NCI-H524 (cell line): ENCODE measurements at places on chromosomes 16 and 17.

DNA sequence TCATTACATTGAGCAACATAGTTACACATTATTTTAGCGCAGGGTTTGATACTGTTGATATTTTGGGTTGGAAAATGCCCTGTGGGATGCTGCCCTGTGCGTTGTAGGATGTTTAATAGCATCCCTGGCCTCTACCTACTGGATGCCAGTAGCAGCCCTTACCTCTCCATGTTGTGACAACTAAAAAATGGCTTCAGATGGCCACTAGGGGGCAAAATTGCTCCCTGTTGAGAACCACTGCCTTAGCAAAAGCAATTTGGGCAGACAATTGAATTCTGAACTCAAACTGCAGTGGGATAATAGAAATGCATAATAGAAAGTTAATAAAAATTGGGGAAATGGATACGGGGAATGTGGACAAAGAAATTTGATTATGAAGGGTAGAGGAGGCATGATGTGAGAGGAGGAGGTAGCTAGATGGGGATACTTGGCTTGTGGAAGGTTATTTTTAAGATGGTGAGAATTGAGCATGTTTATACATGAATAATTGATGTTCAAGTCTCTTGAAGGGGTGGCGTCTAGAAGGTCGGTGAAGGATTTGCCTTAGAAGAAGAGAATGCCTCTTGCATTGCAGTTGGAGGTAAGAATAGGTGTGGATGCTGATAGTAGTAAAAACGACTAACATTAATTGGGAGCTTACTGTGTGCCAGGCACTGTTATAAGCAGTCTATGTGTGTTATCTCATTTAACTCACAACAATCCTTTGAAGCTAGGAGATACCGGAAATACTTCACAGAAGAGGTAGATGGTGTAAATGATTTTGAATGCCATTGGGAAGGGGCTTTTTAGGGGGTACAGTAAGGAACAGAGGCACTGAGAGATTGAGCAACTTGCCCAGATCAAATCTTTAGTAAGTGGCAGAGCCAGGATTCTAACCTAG is 19.0 kb downstream of the HEATR9 start:
- DNase-seq = peak; percentile 27

GRCh38 chr17:21345236-21345635 is 30.9 kb upstream of the KCNJ12 start:
- no peak for DNase-seq

DNA sequence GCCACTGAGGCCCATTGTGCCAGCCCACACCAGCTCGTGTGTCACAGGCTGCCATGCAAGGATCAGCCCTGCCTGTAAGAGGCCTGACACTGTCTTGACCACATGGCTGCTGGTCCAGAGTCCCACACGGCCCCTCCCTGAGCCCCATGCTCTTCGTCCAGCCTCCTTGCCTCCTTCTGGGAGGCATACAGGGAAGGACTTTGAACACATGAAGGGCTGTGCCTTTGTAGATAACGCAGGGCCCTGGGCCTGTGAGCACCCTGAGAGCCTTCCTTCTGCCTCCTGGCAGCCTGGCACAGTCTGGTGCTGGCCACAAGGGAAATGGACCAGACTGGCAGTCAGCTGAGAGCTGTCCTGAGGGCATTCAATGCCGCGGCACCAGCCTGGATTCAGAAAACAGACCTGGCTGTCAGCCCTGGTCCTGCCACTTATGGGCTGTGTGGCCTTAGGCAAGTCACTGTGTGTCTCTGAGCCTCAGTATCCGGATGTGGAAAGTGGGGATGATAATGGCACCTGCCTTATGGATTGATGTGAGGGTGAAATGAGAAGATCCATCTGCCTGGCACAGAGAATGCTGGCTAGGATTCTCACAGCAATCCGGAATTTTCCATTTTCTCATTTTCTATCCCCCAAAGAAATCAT is 19.2 kb upstream of the SPNS2 start:
- no peak for DNase-seq

GRCh38 chr17:79531191-79532095 is 79.4 kb downstream of the RBFOX3 start:
- no peak for DNase-seq

GRCh38 chr16:71610447-71610846 is 15.5 kb upstream of the MARVELD3 start:
- DNase-seq = no peak

GRCh38 chr17:27766438-27766837 is 33.9 kb downstream of the NOS2 start:
- no peak for DNase-seq

DNA sequence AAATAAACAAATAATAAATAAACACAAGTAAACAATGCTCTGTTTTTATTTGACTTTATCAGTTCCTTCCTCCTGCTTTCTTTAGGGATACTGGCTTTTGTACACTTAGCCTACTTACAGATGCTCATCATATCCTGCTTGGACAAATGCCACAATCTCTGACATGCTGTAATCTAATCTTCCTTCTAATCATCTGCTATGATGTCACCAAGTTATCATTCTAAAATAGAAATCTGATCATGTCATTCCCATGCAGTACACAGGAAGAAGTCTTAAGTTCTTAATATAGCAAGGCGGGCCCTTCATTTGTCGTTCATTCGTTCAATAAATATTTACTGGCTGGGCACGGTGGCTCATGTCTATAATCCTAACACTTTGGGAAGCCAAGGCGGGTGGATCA is 9.1 kb upstream of the UBB start:
- no peak for DNase-seq

- peak; percentile 11 for DNase-seq
Measured at GRCh38 chr16:66562409-66562808, 3.8 kb upstream of the CMTM1 start.

GRCh38 chr17:27269201-27269600 is 24.7 kb upstream of the WSB1 start:
- no peak for DNase-seq

GRCh38 chr16:12584488-12585233 is 219.0 kb downstream of the CPPED1 start:
- DNase-seq = no peak

DNA sequence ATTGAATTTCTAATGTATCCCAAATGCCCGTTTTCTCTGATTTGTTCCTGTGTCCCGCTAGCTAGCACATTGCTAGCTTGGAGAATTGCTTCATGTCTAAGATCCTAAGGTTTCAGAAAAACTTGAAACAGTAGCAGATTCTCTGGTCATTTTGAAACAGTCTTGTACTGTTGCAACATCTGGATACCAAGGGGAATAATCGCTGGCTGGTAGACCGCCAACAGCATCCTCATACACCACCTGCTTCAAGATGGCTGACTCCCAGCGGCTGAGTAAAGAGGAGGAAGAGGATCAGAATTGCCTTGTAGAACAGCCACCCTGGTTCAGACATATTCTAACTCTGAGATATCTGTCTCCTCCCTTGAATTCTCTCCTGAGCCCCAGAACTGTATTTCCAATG is 226.7 kb upstream of the ELAC2 start:
- DNase-seq = no peak

- DNase-seq = no peak
Measured at GRCh38 chr16:89572073-89572484, 3.5 kb upstream of the CPNE7 start.

DNA sequence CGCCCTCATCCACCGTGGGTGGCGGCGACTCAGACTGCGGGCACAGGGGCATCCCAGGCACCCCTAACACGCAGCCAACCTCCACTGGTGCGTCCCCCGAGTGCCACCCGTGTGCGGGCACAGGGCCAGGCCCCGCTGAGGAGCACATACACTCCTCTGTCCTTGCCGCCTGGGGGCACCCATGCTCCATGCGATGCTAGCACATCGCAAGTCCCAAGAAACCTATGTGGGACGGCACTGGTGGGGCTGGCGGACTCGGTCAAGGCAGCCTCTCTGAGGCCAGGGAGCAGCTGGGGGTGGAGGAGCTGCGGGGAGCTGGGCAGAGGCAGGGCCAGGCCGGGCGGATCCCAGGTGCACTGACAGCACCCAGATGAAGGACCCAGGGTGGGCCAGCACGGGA is 4.0 kb downstream of the ZNF598 start:
- DNase-seq = no peak

DNA sequence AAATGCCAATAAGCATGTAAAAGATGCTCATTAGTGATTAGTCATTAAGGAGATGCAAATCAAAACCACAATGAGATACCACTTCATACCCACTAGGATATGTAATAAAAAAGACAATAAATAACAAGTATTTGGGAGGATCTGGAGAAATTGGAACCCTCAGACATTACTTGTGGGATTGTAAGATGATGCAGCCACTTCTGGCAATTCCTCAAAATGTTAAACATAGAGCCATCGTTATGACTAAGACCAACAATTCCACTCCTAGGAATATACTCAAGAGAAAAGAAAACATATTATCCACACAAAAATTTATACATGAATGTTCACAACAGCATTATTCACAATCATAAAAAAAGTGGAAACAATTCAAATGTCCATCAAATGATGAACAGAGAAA is 336.2 kb upstream of the PMFBP1 start:
- DNase-seq = no peak

DNA sequence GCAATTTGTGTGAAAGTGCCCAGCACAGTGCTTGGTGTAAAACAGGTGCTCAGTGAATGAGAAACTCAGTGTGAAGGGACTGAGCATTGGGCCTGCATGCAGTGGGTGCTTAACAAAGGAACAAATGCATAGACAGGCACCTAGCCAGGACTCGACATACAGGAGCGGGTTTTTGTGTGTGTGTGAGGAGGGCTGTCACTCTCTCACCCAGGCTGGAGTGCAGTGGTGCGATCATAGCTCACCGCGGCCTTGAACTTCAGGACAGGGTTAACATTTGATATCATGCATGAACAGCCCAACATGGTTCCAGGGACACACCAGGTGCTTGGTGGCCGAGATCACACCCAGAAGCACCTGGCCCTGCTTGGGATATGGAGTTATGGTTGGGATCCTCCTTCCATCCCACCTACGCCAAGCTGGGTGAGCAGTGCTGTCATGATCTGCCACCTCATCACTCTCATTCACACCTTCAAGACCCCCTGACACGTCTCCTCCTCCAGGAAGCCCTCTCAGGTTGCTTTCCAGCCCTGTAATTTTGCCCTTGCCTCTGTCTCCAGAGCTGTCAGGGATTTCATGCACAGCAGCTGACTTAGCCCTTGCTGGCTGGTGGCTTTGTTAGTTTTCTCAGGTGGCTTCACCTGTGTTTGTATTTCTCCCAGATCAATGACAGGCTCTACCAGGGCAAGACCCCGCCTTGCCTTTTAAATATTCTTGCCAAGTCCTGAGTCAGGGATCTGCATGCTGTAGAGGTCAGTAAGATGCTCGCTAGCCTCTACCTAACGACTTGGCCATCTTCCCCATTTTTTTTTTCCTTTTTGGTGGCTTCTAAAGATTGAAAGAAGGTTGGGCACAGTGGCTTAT is 66.4 kb downstream of the OR1D5 start:
- no peak for DNase-seq

- DNase-seq = peak; percentile 14
Measured at GRCh38 chr17:44758414-44759085, at the start of gene ADAM11. Gene ADAM11, plus strand, starts transcription at chr17:44758988. Its CDS starts 212 bp downstream, at chr17:44759200.

DNA sequence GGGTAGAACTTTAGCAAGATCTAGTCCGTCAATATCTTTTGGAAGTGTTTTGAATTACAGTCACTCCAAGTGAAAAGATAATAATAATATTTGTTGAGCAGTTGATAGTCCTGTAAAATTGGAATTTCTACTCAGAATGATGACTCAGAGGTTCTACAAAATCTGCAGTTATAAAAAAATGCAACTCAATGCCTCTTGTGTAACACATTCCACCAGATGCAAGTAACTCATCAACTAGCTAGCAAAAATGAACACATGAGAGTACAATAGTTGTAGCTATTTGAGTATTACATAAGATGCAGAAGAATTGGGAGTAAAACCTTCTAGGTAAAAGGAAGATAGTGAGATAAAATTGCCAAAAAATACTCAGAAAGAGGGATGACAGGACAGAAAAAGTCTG is 177.2 kb downstream of the CDH8 start:
- DNase-seq = no peak

DNA sequence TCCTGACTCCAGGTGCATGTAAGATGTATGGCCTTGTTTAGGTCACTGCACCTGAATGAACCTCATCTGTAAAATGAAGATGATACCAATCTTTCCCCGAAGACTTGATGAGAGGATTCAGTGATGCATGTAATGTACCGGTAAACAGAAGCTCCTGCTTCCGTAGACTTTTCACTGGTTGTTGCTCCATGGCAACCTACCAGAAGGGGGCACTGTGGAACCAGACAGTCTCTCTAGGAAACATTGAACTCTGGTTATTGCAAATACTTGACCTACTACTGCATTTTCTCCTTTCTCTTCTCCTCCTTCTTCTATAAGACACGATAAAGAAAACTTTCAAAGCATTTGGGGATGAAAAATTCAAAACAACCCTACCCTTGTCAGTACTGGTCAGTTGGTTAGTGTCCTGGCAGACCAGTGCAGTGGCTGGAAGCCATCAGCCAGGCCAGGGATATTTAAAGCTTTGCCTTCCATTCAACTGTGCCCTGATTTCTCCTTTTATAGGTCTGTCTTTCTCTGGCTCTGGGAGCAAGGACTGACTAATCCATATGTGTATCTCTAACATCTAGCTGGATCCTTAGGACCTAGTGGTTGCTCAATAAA is 667.4 kb upstream of the SALL1 start:
- DNase-seq = peak; percentile 35

GRCh38 chr16:3356118-3356517 is 429 bp downstream of the OR2C1 start:
- no peak for DNase-seq

DNA sequence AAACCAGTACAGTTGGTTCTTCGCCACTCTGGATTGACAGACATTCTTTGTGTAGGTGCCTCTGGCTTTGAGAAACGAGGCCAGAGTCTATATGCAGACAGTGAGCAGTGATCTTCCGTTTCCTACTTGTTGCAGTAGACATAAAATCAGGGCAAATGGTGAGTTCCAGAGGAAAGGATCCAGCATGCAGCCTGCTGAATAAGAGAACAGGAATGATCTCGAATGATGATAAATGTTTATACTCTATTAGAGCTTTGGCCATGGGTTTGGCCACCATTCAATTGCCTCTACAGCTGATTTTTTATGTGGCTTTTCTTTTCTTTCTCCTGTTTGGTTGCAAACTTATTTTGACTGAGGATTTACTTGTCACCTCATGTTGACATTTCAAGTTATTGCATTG is 286.7 kb downstream of the IRX3 start:
- DNase-seq = no peak

DNA sequence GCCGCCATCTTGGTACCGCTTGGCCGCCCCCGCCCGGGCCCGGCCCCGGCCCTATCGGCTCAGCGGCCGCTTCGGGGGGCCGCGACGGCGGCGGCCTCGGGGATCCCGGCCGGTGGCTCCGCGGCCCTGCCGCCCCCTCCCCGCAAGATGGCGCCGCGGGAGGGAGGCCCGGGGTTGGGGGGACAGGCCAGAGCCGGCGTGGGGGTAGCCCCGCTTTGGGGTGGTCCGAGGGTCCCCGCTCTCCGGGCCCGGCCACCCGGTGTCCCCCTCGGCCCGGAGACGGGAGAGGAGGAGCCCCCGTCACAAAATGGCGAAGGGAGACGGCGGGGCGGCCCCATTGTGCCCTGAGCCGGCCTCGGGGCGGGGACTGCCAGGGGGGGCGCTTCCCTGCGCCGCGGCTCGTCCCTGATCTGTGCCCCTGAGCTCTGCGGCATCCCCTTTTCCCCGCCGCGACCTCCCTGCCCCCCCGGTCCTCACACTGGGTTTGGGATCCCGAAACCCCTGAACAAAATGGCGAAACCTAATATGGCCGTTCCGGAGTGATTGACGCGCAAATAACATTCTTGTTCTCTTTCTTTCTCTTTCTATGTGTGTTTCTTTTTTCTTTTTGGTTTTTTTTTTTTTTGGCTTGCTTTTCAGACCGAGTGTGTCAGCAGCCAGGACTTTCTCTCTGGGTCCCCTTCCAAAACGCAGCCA is 986 bp downstream of the HAPSTR1 start:
- DNase-seq = peak; percentile 41
